ENCODE measurements at places on chromosomes 2 and 18.

DNA sequence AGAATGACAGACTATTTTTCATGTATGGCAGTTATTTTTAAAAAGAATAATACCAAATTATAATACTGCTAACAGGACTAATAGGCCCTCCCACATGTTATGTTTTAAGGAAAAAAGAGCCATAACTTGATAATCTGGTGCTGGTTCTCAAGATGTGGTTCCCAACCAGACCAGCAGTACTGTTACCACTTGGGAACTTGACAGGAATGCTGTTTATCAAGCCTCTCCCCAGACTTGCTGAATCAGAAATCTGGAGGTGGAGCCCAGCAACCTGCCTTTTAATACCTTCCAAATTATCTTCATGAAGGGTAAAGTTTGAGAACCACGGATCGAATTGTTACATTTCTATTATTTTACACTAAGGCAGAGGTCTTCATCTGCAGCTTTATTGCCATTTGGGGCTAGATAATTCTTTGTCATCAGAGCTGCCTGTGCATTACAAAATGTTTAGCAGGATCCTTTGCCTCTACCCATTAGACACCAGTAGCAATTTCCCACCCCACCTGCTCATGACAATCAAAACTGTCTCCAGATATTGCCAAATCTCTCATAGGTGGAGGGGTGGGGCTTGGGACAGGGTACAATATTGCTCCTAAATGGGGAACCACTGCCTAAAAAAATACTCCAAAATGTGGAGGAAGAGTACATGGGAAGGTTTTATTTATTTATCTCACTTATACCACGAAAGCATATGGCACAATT lies 629.6 kb downstream of the ARHGAP15 start:
- no peak overlapping the region for H3K27ac ChIP-seq
- DNase-seq = peak; percentile 16
- H3K4me1 ChIP-seq = no peaks in the 10 kb centered on the region

DNA sequence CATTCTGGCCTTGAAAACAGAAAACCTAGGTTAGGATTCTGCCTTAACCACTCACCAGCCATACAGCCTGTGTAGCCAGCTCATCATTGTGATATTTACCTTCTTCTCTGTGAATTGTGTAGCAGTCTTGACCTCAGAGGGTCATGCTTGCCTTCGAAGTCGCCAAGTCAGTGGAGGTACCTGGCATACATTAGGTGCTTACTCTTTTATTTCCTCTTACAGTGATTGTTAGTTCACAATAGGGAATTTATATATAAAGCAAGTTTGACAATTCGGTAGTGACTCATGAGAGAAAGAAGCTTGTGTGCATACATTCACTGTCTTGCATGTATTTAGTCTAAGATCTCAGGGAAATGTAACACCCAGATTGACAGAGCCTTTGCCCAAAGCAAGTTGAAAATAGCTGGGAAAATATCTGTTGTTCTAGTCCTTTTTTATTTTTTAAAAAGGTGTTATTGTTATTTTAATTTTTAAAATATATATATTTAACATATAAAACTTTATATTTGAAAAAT lies 290.6 kb downstream of the PTGR3 start:
- H3K27me3 ChIP-seq = no peaks in the 10 kb centered on the region
- no peaks in the 10 kb centered on the region for H3K4me1 ChIP-seq
- H3K27ac ChIP-seq = no peak overlapping the region
- no peak overlapping the region for H3K4me3 ChIP-seq
- H3K36me3 ChIP-seq = no peaks in the 10 kb centered on the region

- H3K27ac ChIP-seq = peak overlapping the region; percentile 75
- H3K4me1 ChIP-seq = peaks cover 38% of the 10 kb centered on the region
- peak; percentile 50 for DNase-seq
- H3K36me3 ChIP-seq = no peaks in the 10 kb centered on the region
- H3K27me3 ChIP-seq = no peaks in the 10 kb centered on the region
- H3K4me3 ChIP-seq = peak overlapping the region; percentile 66
These were observed 648 bp downstream of the ARID5A start for GRCh38 chr2:96537066-96537733.

- H3K4me1 ChIP-seq = peaks cover 41% of the 10 kb centered on the region
- no peaks in the 10 kb centered on the region for H3K27me3 ChIP-seq
- DNase-seq = no peak
- H3K4me3 ChIP-seq = no peak overlapping the region
- H3K27ac ChIP-seq = no peak overlapping the region
- no peaks in the 10 kb centered on the region for H3K36me3 ChIP-seq
These were observed 117.9 kb downstream of the TANC1 start for GRCh38 chr2:159086342-159086741.

DNA sequence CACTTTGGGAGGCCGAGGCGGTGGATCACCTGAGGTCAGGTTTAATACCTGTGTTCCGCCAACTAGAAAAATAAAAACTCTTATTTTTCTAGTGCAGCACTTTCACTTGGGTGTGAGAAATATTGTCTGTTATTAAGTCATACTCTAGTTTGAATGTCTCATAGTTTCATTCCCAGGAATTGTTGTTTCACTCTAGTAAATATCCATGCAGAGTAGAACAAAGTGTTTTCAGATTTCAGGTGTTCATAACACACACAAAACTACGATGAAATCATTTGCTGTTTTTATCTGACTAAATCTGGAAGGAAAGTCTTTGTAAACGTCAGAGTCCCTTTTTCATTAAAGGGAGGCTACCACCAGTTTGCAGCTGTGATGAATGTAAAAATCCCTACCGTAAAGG lies 4.0 kb downstream of the FAM117B start:
- no peak overlapping the region for H3K4me3 ChIP-seq
- no peak for DNase-seq
- H3K4me1 ChIP-seq = peaks cover 9% of the 10 kb centered on the region
- no peaks in the 10 kb centered on the region for H3K27me3 ChIP-seq
- no peak overlapping the region for H3K27ac ChIP-seq
- no peaks in the 10 kb centered on the region for H3K36me3 ChIP-seq

- H3K27ac ChIP-seq = no peak overlapping the region
- no peaks in the 10 kb centered on the region for H3K27me3 ChIP-seq
- no peaks in the 10 kb centered on the region for H3K36me3 ChIP-seq
- no peak for DNase-seq
- H3K4me3 ChIP-seq = no peak overlapping the region
- no peaks in the 10 kb centered on the region for H3K4me1 ChIP-seq
These were observed 350.4 kb downstream of the MBD2 start for GRCh38 chr18:53874103-53874502.

DNA sequence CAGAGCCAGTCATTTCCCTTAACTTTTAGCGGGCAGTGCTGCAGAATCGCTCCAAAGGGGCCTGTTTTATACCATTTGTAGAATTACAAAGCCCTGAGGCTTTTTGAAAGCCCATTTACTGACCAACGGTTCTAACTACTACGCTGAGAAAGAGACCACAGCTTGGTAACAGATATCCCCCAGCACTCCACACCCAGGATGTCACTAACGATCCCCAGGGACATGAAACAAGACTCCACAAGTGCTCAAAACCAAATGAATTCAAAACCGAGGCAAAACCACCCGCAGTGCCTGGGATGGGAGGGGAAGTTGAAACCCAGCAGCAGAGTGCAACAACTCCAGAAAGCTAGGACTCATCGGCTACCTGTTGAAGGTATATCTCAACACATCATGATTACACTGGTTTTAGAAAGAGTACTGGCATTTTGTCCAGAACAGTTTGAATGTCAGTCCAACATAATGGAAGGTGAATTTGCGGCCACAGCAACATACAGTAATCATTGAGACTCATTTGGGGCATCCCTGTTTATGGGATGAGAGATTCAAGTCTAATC lies 33.6 kb upstream of the LRP2 start:
- H3K27me3 ChIP-seq = no peaks in the 10 kb centered on the region
- no peak overlapping the region for H3K27ac ChIP-seq
- no peaks in the 10 kb centered on the region for H3K4me1 ChIP-seq
- DNase-seq = no peak
- H3K36me3 ChIP-seq = no peaks in the 10 kb centered on the region

DNA sequence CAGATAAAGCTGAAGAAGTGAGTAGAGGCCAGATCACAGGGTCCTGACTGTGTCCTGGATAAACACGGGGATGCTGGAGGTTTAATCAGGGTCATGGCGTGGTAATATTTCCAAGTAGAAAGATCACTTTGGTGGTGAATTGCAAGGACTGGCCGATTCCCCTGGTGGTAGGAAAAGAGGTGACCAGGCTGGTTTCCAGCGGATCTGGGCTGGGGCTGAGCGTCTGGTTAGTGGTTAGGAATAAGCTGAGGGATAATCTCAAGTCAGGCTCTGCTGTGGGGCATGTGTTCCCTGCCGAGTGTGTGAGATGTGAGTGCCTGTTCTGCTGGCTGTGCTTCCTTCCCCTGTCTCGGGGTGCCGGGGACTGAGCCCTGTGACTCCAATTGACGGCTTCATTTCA lies 484.0 kb downstream of the TSN start:
- H3K36me3 ChIP-seq = no peaks in the 10 kb centered on the region
- H3K4me3 ChIP-seq = no peak overlapping the region
- H3K4me1 ChIP-seq = no peaks in the 10 kb centered on the region

All from astrocyte (in vitro differentiated cells and primary cell).